Tongue (tissue), 3 donors: ENCODE measurements at places on chromosomes 3 and 15. TPM values are rescaled to one million over a fixed set of nuclear protein-coding genes. Genes with fewer than 3 reads are reported as not detected.

The GOLGA6L6 gene
- total RNA-seq, result not detected

The TEX55 gene
- not detected for total RNA-seq

The NANOGP8 gene
- total RNA-seq, result not detected

The NUDT16 gene
- 22.5 TPM for total RNA-seq

The P2RY1 gene
- total RNA-seq, result 16.9 TPM

The CDHR4 gene
- total RNA-seq, result not detected

The SLC9A9 gene
- 28.4 TPM for total RNA-seq

The HYAL1 gene
- 1.2 TPM for total RNA-seq

The PIGB gene
- 6.4 TPM for total RNA-seq

The FBLN2 gene
- total RNA-seq, result 84.3 TPM

The ZPLD1 gene
- total RNA-seq, result not detected
